Stimulated activated CD4-positive, alpha-beta T cell treated with anti-CD3 and anti-CD28 coated beads, Interleukin-1b, Interleukin-23, amount 100 ng/mL, for 24 hours (primary cell): ENCODE measurements at places on chromosomes 1 and 21.

- DNase-seq, result no peak
Measured at GRCh38 chr1:211811848-211812247, 18.7 kb downstream of the LPGAT1 start.

DNA sequence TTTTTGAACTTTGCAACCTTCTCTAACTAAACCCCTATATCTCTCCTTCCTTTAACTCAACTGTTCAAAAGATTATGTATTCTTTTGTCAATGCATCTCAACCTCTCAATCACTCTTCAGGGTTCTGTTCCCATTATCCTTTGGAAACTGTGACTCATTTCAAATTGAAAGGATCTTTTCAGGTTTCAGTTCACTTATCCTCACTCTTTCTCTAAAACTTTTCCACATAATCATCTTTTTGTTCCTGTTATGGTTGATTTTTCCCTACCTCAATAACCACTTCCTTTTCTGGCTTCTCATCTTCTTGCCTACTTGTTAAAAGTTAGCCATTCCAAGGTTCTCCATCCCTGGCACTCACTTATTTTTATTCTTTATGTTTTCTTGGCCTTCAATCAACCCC, 56.2 kb upstream of the NUF2 start:
- no peak for DNase-seq

GRCh38 chr21:42222386-42222785, 3.4 kb downstream of the ABCG1 start:
- DNase-seq, result no peak

DNA sequence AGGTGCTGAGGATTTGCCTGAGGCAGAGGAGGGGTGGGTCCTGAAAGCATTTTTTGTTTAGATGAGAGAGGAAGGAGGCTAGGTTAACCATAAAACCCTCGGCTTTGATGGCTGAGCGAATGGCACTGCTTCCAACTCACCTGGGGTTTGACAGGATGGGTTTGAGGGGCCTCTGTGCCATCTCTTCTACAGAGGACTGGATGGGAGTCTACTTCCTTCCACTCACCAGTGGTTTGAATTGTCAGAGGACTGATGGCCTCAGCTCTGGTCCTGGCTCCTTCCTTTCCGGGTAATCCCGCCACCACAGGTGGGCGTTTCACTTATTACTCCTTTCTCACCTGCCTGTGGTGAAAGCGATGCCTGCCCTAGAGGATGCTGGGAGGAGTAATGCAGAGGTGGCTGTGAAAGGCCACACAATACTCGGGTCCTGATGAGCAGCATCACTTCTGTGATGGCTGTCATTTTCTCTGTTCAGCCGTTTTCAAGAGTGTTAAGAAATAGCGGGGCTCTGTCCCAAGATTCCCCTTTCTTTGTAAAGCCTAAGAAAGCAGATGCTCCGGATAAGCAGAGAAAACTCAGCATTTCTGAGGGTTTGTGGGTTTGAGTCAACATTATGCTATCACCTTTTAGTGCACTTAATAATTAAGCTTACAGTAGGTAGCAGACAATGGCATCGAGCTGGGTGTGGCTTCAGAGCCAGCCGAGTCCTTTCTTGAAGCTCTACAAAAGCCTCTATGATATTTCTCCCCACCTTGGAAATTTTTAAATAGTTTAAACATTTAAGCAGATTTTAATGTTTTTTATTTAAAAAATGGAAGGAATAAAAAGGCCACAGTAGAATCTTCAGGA, 220.7 kb downstream of the HLX start:
- DNase-seq, result no peak

DNA sequence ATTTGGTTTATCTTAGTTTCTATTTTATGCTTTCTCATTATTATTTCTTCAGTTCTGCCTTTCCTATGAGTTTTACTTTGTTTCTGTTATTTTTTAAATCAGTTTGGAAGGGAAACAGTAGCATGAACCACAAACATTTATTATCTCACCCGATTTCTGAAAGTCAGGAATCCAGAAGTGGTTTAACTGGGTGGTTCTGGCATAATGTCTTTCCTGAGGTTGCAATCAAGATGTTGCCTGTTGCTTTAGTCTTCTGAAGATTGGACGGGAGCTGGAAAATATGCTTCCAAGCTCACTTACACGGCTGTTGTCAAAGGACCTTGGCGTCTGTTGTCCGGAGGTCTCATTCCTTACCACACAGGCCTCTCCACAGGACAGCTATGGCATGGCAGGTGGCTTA, 50.4 kb downstream of the SNRPE start:
- no peak for DNase-seq

GRCh38 chr21:32406405-32406804, 6.1 kb upstream of the EVA1C start:
- DNase-seq, result no peak

DNA sequence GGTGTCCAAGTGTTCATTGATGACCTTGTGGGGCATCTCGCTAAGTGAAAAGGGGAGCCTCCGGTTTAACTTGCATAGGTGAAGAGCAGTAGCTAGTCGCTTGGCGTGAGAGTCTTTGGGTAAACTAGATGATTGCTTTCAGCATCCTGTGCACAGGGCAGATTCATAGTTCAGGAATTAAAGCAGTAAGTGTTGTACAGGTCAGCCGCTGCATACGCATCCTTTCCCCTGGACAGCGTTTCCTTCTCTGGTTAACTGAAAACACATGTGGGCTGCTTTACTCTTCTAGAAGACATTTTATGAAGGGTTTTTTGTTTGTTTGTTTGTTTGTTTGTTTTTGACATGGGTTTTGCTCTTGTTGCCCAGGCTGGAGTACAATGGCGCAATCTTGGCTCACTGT, 12.1 kb downstream of the NDUFV3 start:
- no peak for DNase-seq

- no peak for DNase-seq
Measured at GRCh38 chr1:204868340-204868700, 2.3 kb upstream of the NFASC start.

GRCh38 chr21:36697060-36697850, 1.7 kb upstream of the SIM2 start:
- DNase-seq, result no peak

GRCh38 chr1:26059906-26060305, 7.5 kb downstream of the TRIM63 start:
- no peak for DNase-seq

DNA sequence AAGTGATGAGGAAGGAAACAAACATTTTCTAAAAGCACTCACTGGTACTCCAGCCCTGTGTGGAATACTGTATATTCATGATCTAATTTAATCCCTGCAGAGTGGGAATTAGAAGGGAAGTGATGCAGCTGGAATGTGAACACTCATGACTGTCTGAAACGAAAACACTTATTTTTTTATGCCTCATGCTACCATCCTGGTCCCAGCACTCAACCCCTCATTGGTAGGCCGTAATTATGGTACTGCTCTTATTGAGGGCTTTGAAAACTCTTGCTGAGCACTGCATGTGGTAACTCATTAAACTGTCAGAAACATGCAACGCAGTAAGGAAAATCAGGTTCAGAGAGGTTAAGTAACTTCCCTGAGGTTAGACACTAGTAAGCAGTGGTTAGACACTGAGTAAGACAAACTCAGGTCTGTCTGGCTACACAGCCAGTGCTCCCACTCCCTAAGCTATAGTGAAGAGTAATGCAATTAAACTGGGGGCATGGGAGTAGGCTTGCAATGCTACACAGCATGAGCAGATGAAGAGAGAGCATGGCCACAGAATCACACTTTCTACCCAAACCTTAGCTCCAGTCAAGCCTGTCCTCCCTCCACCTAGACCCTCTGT, 17.3 kb upstream of the TNFSF4 start:
- DNase-seq, result no peak

GRCh38 chr1:56524263-56524662, 55.1 kb downstream of the PLPP3 start:
- no peak for DNase-seq

DNA sequence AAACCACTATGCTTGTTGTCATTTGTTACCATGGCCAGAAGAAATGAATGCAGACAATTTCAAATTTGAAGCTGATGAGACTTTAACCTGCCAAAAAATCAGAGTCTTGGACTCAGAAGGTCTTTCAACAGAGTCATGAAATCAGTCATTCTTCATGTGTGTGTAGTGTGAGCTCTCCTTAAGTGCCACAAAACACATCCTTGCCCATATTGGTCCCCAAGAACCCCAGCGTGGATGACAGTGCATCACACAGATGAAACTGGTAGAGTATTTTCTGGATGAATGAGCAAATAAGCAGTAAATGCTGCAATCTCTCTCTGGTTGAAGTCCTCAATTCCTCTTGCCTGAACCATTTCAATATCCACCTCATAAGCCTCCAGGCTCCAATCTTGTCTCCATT, 28.7 kb upstream of the ETS2 start:
- no peak for DNase-seq

DNA sequence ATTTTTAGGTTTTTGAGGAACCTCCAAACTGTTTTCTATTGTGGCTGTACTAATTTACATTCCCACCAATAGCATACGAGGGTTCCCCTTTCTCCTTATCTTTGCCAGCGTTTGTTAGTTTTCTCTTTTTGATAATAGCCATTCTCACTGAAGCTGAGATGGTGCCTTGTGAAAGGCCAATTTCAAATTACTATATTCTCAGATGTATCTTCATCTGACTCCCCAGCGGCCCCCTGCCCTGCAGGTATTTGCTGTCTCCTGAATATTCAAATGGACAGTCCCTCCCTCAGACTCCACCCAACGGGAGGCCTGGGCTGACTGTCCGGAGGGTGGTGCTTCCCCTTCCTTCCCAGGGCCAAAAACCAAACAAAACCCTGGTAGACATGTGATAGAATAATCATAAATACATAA, 33.5 kb upstream of the TARBP1 start:
- no peak for DNase-seq

GRCh38 chr1:110606657-110607535, 738 bp upstream of the KCNA2 start:
- DNase-seq, result no peak

DNA sequence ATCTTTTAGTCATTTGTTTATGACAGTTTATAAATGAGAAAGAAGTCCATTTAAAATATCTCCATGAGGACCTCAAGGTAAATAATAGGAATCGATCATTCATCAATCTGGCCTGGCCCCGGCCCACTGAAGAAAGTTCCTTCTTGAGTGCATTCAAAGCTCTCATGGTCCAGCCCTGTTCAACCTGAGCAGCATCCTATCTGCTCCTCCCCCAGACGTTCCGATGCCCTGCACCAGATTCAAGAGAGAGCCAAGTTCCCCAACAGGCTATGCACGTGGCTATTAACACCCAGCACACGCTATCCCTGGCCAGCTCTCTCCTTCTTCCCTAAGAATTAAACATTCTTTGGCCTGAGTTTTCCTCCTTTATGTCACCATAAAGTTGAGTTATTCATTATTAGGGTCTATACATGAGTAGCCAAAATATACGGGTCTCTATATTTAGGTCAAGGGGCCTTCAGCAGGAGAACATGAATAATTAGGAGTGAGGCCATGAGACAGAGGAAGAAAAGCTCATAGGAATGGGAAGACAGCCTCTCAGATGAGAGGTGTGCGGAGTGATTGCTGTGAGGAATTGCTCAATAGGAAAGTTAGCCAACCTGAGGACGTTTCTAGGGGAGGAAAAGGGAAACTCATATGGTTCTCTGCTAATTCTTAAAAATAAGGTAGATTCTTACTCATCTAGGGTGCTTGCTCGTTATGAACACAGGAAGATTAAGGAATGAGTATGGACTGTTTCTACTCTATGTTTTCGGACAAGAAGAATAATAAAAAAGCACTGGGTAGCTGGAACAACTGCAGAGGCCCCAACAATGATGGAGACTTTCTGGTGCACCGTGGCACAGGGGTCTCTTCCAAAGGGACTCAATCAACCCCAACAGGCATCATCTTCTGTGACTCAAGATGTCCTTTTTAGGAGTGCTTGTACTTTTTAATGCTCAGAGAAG, 23.6 kb downstream of the RUNX1 start:
- no peak for DNase-seq

- DNase-seq, result no peak
Measured at GRCh38 chr21:31143036-31143435, 104.8 kb upstream of the KRTAP19-8 start.

GRCh38 chr1:206909161-206909882, 12.1 kb downstream of the IL24 start:
- DNase-seq, result no peak

- no peak for DNase-seq
Measured at GRCh38 chr1:109765896-109766615, 2.3 kb upstream of the EPS8L3 start.

DNA sequence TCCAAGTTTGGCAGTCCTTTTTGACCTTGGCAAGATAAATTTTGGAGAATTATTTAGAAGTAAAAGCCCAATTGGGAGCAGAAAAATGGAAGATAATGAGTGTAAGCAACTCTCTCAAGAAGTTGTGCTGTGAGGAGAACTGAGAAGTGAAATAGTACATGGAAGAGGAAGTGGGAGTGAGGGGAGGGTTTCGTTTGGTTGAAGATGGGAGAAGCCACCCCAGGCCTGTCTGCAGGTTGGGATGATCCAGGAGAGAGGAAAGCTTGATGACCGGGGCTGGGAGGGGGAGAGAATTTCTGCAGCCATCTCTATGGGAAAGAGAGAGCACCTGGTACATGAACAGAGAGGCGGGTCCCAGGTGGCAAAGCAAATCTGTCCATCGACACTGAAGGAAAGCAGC, 8.6 kb upstream of the RCAN1 start:
- DNase-seq, result no peak

DNA sequence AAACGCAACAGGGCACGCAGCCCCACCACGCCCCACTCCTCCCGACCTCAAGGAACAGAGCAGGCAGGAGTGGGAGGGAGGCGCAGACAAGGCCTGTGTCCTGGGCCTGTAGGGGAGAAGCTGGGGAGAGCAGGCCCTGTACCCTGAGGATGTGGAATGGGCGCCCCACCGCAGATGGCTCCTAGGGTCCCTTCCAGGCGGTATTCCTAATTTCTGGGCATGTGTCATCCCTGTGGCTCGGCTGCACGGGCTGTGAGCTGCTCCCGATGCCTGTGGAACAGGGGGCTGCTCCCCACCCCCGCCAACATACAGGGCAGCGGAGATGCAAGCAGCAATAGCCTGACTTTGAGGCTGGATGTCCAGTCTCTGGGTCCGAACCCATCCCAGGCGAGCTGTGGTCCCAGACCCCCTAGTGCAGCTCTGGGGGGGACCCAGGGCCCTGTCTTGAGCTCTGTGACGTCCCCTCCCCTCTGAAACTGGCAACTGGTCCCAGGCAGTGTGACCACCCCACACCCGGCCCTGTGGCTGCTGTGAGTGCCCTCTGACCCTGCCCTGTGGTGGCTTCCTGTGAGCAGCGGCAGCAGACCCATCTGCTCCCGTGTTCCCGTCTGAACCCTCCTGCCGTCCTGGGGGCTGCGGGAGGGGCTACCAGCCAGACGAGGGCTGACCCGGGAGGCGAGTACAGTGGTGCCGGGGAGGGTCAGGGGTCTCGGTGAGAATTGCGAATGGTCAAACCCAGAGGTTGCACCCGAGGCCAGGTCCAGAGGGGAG, 13.9 kb upstream of the COL6A2 start:
- DNase-seq, result no peak

- no peak for DNase-seq
Measured at GRCh38 chr1:119981986-119982815, 85.9 kb upstream of the ADAM30 start.
